ENCODE measurements at places on chromosomes 6 and 20.

GRCh38 chr6:92777146-92777740 is 642.1 kb downstream of the EPHA7 start:
- DNase-seq: no peak

- no peak for DNase-seq
Measured at GRCh38 chr6:107408714-107409113, 50.6 kb downstream of the PDSS2 start.

GRCh38 chr20:4546786-4547185 is 174.9 kb upstream of the PRND start:
- DNase-seq: no peak

DNA sequence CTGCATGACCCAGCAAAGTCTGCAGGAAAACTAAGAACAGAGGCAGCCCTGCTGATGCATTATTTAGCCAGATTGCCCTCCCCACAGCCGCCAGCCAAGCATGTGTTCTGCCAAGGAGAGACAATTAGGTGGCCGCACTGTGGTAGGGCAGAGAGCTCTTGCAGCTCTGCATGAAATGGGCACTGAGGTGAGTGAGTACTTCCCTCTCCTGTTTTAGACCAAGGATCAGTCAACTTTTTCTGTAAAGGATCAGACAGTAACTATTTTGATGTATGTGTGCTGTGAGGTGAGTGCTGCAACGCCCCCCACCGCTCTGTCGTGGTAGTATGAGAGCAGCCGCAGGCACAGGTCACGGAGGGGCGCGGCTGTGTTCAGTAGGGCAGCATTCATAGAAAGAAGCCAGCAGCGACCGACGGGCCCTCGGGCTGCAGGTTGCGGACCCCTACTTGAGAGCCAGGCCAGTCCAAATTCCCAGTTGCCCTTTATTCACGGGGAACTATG is 23.8 kb upstream of the FAM50B start:
- DNase-seq: no peak

GRCh38 chr20:4633780-4634179 is 87.9 kb upstream of the PRND start:
- DNase-seq: no peak

DNA sequence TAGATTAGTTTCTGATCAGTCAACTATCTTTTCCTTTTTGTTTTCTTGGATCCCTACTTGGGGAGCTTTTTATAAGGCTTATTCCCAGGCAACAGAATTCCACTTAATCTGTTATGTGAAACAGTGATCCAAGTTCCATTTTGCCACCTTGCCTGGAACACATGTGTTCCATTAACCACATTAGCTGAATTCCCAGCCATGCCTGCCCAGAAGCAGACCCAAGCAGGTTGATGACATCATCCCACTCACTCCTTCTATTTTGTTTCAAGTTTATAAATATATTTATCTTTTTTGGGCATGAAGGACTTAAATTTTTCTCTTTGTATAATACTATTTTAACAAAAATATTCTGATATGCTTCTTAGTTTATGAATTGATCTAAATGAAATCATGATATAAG is 587.4 kb downstream of the GRIK2 start:
- DNase-seq: no peak

GRCh38 chr6:14765106-14765505 is 480.8 kb upstream of the JARID2 start:
- no peak for DNase-seq

DNA sequence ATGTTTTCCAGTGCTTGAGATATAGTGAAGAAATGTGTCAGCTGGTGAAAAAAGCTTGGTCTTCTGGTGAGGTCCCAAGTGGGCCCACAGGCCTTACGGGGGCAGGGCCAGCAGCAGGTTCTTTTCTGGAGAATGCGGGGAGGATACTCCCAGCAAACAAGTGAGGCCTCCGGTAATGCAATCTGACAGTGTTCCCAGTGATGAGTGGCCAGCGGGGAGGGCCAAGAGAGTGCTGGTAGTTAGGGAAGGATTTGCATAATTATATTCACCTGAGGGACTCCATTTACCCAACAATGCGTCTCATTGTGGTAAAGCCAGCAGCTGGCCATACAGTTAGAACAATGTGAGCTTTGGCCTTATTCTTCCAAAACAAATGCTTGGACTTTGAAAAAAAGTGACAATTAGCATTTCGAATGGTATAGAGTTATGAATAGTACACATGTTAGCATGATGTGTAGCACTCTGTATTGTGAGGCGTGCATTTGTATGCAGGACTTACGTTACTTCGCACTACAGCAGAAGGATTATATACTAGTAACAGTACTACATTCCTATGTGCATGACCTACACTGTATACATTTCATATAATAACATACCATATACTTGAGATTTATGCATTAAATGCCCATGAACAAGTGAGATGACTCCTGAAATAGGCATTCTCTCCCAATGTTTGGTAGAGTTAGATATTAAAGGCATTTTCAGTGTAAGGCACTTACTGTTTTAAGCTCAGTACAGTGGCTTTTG is 69.8 kb downstream of the MYB start:
- DNase-seq: no peak

- DNase-seq: no peak
Measured at GRCh38 chr6:12594530-12594893, 122.1 kb upstream of the PHACTR1 start.

GRCh38 chr20:2136275-2136674 is 34.6 kb downstream of the STK35 start:
- no peak for DNase-seq

Data from activated effector memory CD4-positive, alpha-beta T cell treated with anti-CD3 and anti-CD28 coated beads, Interleukin-2, amount 50 U/mL, for 16 hours (primary cell).